ENCODE measurements at places on chromosomes 2 and 18.

DNA sequence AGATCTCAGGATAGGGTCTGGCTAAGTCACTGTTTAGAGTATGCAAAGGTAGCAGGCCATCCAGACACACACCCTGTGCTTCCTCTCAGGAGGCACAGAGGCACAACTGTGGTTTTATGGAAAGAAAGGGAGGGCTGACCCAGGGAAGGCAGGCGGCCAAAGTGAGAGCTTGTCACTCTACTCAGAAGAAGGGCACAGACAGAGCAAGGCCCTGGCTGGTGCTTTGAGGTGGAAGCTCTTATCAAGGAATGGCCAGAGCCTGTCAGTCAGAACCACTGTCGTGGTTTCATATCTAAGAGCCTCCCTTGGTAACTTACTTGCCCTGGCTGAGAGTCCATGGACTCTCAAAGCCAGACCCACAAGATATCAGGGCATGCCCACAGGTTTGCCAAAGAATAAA, 40.7 kb downstream of the SLC9A2 start:
- no peak for ATAC-seq

- ATAC-seq = no peak
Observed at GRCh38 chr2:195304310-195304709, 352.7 kb upstream of the SLC39A10 start.

- ATAC-seq = no peak
Observed at GRCh38 chr2:151269798-151270568, 8.3 kb upstream of the RBM43 start.

DNA sequence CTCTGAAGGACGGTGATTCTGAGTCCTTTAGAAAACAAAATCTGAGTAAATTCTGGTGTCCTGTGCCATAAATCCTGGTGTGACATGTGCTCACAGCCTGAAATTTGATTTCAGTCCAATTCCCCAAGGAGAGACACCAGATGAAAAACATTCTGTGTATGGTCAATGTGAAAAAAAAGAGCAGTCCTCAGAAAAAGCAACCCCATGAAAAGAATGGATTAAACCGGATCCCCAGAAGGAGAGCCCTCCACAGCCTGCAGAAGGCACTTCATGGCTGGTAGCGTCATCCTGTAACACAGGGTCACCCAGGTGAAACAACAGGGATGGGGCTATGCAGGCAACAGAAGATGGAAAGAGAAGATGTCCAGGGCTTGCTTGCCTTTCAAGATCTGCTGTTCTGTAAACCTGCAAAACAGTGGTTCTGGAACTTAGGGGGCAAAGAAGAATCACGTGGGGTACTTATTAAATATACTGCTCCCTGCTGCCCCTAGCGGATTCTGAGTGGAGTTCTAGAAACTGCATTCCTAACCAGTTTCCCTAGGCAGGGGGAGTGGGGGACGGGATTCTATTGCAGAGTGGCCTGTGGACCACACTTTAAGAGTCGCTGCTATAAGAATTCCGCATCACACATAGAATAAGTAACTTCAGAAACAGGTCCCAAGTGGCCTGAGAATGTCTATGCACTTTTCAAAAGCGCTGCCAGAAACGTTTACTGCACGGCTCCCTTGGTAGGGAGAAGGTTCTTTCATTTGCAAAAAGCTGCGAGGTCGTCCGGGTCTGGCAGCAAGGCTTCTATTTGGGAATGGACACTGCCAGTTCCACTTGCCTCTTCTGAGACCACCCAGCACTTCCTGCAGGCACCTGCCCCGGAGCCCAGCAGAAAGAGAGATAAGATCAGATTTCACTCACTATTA, 118.9 kb upstream of the ARL5A start:
- ATAC-seq = peak; percentile 47

DNA sequence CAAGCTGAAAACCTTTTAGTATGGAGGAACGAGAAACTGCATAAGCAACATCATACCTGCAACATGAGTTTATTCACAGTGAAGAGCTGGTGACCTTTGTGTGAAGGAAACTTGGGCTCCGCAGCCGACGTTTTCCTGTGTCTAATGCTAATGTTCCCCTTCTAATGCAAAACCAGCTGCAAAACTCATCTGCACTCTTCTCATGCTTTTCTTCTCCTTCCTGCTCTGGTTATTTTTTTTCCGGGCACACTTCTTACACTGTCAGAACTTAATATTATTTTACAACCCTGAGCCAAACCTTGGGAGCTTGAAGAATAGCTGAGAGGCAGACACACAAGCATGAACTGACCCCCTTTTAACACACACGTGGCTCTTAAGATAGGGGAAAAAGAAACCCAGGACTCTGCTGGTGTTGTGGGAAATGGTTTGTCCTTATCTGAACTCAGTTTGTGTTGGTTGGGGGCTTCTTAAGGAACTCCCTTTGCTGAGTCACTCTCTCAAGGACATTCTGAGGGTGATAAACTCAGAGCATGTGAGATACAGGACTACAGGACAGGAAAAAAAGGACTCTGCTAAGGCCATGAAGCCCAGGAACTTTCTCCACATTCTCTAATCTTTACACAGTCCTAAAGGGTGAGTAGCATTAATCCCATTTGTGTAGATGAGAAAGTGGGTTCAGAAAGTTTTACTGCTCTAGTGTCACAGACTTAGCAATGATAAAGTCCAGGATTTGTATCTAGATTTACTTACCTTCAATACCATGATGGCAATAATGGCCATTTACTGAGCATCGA, 439.3 kb upstream of the TRIB2 start:
- ATAC-seq = no peak

DNA sequence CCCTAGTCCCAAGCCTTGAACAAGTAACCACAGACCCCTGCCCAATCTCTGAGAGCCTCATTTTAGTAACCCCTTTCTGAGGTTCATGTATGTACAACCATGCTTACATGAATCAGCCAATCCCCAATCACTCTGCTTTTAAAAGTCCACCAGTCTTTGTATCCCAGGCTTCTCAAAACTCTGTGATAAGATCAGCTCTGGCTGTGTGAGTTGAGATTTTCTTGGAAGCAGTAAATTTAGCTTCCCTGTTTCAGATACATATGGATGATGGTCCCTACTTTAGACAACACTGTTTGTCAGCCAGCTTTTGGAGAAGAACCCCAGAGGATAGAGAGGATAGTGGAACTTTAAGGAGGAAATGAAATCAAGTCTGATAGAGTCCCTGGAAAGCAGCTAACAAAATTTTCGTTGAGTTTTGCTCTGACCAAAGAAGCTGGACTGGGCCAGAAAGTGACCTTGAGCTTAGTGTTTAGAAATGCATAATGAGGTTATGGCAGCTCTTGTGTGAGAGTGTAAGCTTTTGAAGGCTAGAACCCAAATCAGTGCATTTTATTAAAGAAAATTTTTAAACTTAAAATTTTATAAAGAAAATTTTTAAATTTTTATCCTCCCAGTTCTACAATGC, 3.7 kb downstream of the ADNP2 start:
- ATAC-seq = no peak

DNA sequence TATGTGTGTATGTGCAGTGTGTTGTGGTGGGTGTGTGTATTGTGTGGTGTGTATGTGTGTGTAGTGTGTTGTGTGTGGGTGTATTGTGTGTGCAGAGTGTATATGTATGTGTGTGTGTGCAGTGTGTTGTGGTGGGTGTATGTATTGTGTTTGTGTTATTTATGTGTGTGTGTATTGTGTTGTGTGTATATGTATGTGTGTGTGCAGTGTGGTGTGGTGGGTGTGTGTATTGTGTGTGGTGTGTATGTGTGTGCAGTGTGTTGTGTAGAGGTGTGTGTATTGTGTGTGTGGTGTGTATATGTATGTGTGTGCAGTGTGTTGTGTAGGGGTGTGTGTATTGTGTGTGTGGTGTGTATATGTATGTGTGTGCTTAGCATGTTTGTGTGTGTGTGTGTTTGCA, 24.3 kb downstream of the ACKR3 start:
- no peak for ATAC-seq

DNA sequence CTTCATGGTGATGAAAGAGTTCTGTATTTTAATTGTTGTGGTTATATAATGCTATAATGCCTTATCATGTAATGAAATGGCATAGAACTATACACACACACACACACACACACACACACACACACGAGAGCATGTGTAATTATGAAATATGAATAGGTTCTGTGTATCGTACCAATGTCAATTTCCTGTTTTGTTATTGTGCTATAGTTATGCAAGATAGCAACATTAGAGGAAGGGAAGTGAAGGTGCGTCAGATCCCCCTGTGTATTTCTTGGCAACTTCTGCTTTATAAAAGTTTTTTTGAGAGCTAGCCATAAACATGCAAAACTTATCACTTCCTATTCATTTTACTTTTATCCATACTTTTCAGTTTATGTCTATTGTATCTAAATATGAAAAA, 60.7 kb upstream of the ARHGAP15 start:
- peak; percentile 79 for ATAC-seq

DNA sequence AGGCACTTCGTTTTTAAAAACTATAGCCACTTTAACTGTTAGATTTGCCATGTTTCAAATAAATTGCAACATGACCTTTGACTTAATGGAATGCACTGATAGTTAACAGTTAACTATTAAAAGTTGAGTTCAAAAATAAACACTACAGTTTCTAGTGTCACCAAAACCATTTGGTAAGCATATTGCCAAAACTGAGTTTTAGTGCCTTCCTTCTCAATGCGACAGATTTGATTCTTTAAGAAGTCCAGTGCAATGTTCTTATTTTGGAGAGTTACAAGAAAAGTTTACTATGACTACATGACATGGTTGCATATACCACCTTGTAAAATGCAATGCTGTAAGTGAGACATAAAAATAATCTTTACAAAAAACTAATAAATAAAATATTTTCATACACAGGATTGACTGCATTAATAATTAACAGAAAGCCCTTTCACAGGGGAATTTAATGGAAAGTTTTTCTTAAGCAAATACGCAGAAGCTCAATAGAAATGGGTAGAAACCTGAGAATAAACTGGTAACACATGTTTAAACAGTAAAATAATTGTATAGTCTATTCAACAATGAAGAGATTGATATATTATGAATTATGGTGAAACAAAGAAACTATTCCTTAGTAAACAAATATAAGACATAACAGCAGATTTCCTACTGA, 53.8 kb downstream of the GRB14 start:
- no peak for ATAC-seq

- no peak for ATAC-seq
Observed at GRCh38 chr2:40955042-40955441, 503.2 kb upstream of the SLC8A1 start.

DNA sequence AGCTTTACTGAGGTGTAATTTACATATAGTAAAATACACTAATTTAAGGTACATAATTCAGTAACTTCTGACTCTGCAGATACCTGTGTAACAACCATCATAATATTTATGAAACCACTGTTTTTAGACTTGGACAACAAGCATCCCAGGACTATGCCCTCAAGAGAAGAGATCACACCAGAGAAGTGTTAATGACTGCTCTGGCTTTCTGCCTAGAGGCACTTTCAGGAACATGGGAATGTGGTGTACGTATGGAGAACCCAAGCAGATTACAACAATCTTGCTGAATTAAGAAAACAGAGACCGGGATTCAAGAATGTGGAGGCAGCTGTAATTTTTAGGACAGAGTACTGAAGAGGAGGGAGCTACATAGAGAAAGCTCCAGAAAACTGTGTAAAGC, 475.2 kb downstream of the LPIN1 start:
- ATAC-seq = no peak

DNA sequence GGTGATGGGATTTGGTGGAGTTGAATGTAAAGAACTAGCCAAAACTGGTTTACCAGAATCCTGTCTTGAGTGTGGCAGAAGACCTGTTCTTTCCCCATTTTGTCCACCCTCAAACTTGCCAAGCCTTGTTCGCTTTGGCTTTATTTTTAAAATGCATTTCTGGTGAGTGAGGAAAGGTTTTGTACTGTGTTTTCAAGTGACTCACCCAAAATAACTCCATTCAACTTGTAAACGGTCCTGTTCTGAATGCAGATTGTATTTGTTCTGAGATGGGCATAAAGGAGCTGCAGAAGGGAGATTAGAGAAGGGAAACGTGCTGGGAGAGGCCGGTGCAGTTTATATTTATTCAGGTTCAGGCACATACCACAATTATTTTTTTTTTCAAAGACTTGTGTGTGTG, 5.3 kb upstream of the ITPRID2 start:
- no peak for ATAC-seq

- ATAC-seq = no peak
Observed at GRCh38 chr2:48187503-48187902, 281.2 kb upstream of the FBXO11 start.

- no peak for ATAC-seq
Observed at GRCh38 chr2:236833501-236834073, 252.1 kb upstream of the COPS8 start.

- ATAC-seq = no peak
Observed at GRCh38 chr2:232038881-232039485, 77.5 kb downstream of the DIS3L2 start.

GRCh38 chr2:45137966-45138695, 128.9 kb upstream of the SIX2 start:
- ATAC-seq = no peak

DNA sequence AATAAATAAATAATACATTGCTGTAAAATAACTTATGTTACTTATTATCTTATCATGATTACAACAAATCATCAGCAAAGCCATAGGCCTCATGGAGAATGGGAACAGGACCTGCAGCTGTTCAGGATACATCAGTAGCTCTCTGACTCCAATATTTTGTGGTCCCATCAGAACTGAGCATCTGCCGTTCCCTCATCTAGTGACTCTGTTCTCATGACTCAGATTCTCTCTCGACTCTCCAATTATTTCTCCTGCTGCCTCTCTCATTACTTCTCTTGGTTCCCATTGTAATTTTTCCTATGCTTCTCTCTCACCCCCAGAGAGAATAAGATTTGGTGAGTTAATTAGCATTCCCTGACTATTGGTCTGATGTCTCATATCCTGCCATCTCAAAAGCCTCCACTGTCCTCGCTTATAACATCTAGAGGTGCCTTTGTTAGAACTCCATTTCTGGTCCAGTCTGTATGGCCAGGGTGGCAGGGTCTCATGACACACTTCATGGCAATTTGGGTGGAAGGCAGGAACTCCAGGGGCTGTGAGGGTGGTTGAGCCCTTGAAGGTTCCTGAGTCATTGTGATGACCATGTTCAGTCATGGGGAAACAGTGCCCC, 78.0 kb upstream of the TANC1 start:
- no peak for ATAC-seq

- ATAC-seq = peak; percentile 46
Observed at GRCh38 chr2:30714811-30715709, 92.2 kb downstream of the CAPN13 start.

DNA sequence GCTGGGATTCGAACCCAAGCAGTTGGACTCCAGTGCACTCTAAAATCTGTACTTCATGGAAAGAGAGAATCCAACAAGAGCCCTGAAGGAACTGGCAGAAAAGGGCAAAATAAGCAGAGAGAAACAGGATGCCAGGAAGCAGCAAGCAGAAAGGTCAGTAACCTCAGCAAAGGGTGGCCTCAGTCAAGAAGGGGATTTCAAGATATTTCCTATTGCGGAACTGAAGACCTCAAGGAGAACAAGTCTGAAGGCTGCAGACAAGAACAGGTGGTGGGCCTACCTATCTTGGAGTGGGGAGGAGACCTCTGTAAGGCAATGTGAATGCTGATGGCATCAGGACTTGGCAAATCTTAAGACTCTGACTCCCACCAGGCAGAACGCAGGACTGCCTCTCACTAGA, 20.1 kb upstream of the MREG start:
- ATAC-seq = peak; percentile 68

Measured in stimulated activated memory B cell treated with anti-CD40 and anti-IgM and Interleukin-4, amounts not matched to agents 10 μg/mL and 1 μg/mL and 100 μg/mL, for 72 hours (primary cell).